ENCODE measurements at places on chromosomes 5 and 9.

- DNase-seq = no peak
Observed at GRCh38 chr9:13731637-13732036, 452.1 kb upstream of the MPDZ start.

- DNase-seq = no peak
Observed at GRCh38 chr9:2425676-2426075, 195.9 kb upstream of the VLDLR start.

GRCh38 chr9:2972475-2972874 is 128.6 kb upstream of the PUM3 start:
- no peak for DNase-seq

- no peak for DNase-seq
Observed at GRCh38 chr5:159861086-159861485, 55.2 kb upstream of the ADRA1B start.

- peak; percentile 70 for DNase-seq
Observed at GRCh38 chr9:1052365-1053281, 2.5 kb downstream of the DMRT2 start.

GRCh38 chr5:175657593-175658271 is at the start of gene HRH2:
Gene HRH2, plus strand, starts transcription at chr5:175658071. Its CDS starts 25,163 bp downstream, at chr5:175683234.
- peak; percentile 67 for DNase-seq

GRCh38 chr5:1000329-1000728 is 8.3 kb upstream of the NKD2 start:
- DNase-seq = no peak
